ENCODE measurements at places on chromosomes 12 and 14.

- DNase-seq, result no peak
Observed at GRCh38 chr14:44081146-44081545, 425.9 kb downstream of the FSCB start.

DNA sequence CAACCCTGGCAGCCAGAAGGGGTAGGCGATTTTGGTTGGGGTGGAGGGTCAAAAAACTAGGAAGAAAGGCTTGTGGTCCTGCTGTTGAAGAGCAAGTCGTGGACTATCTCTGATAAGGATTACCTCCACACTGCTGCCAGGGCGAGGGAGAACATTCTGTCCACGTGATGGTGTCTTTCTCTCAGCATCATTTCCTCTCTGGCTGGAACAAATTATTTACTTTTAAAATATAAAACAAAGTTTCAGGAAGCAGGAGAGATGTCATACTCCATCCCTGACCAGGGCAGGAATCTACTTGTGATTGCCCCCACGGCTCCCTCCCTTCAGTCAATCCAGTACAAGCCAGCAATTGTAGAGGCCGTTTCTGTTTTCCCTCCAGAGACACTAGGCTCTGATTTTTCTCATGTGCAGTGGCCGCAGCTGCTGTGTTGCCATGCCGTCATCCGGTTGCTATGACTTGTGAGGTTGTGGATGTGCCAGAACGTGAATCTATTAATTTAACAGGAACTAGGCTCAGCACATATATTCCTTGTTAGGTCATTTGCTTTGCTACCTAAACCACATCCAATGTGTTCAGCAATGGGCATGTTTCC is 61.5 kb upstream of the PTGR2 start:
- no peak for DNase-seq

DNA sequence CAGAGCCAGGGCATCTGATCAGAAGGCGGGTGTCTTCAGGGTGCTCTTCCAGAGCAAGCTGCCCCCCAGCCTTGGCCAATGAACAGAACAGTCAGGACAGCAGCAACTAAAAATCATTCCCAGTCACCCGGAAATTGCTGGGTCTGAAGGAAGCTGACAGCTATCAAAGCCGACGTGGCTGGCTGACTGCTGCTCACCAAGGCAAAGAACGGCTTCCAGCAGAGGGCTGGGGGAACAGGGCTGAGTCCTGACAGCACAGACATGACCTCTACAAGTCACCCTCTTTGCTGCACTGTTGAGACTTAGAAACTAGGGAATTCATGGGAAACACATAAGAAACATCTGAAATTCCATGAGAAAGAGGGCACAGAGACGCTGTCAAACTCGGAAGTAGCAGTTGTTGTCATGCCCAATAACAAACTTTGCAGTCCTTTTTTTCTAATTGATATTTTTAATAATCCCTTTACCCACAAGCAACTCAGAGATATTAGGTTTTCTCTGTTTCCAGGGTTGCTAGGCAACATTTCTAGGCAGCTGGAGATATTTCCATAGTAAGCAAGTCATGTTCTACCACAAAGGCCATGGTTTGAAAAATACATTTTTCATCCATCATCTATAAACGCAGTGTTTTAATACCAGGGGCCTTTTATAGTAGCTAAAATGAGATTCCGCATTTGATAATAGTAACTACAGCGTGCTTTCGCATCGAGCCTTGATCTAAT is 365.2 kb downstream of the SEC23A start:
- no peak for DNase-seq

- no peak for DNase-seq
Observed at GRCh38 chr12:56695327-56696101, 7.4 kb upstream of the PTGES3 start.

DNA sequence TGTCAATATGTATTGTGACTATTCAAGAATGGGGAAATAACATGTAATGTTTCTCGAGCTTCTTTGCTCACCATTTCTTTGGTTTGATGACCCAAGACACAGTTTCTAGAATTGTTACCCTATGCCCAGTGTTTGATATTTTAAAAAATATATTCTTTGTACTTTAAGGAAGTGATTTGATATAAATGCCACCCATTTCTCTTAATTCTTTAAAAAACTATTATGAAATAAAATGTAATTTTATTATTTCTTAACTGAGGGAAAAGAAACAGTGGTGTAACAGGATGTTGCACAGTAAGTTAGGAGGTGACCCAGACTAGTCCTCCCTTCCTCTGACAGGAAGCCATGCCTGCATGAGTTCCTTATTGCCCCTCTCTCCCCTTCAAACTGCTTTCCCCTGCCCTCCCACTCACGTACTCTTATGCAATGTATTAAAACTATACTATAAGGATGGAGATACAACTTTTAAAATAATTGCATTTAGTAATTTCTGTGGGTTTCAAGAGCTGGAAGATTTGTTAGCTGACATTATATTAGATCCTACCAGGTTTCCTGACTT is 279.4 kb downstream of the TMTC2 start:
- DNase-seq, result no peak

DNA sequence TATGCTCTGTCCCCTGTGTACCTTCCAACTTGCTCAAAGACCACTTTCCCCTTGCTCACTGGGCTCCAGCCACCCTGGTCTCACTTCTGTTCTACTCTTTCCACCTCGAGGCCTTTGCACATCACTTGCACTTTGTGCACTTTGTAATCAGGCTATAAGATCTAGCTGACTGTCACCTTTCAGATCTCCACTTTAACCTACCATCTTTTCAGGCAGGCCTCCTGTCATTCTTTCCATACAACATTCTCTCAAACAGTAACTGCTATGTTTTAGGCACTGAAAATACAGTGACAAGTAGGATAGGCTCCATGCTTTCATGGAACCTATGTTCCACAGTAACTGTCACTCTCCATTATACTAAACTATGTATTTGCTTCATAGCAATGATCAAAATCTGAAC is 14.0 kb downstream of the CPM start:
- DNase-seq, result no peak

DNA sequence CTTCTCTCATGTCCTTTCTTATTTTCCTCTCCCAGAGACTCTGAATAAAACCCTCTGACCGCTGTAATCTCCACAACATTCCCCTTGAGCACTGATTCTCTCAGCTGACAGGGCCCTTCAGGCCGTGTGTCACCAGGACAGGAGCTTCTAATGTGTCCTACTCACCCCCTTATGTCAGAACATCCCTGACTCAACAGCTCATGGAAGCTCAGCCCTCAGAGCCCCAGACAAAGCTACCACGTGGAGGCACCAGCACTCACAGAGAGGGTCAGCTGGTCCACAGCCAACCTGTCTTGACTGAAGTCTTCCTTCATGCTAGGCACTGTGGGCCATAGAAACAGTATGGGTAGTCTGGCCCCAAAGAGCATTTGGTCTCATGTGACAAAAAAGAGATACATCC is 49.8 kb downstream of the SMUG1 start:
- DNase-seq, result no peak
